EH (cell line): ENCODE measurements at places on chromosomes 1 and 21.
A peak's percentile ranks its signal among the peaks of the same experiment; 100 is the strongest.

DNA sequence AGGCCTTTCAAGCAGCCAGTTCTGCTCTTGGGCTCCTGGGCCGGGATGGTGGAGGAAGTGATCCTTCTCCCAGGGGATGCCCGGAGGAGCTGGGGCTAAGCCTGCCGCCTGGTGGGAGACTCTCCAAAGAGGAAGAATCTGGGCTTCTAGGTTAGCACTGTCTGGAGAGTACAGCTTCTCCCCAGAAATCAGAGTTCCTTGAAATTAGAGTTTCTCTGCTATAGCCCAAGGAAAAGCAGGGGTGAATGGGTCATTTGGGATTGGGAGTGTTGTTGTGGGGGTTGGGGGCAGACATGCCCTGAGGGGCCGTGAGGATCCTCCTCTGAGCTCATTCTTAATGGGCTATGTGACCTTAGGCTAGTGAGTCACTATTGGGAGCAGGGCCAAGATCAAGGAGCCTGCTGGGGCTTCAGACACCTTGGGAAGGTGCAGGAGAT lies 6.5 kb downstream of the LGR6 start:
- no peak for DNase-seq

GRCh38 chr1:233512538-233512937 lies 101.4 kb upstream of the KCNK1 start:
- no peak for DNase-seq

DNA sequence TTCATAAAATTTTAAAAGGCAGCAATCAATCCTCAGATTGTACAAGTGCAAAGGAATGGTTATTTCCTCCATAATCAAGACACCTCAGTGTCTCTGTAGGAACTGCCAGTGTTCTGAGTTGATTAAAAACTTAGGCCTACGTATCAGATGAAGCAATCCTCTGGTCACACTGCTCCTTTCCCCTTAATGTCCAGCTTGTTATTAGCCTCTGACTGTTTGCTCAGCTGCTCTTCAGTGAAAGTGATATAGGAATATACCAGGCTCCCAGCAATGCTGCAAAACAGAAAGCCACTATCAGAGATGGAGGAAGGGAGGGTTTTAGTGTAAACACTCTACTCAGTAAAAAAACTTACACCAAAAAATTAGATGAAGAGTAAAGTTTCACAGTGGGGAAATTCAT lies 49.8 kb downstream of the SLC35D1 start:
- no peak for DNase-seq

DNA sequence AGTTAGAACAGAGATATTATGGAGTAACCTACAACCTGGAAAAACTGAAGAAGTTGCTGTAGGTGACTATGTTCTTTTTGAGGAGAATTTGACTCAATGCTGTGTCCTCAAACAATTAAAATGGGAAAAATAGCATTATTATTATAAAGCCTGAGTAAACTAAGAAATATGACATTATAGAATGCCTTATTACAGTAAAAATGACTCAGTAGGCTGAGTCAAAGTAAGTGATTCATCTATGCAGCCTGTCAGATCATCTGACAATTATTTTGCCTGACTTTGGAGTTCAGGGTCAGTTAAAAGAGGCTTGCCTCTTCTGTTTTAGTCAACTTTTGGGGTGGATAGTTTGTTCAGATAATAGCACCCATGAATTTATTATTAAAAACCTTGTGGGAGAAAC lies 150.8 kb upstream of the PTGFR start:
- DNase-seq, result peak; percentile 92

DNA sequence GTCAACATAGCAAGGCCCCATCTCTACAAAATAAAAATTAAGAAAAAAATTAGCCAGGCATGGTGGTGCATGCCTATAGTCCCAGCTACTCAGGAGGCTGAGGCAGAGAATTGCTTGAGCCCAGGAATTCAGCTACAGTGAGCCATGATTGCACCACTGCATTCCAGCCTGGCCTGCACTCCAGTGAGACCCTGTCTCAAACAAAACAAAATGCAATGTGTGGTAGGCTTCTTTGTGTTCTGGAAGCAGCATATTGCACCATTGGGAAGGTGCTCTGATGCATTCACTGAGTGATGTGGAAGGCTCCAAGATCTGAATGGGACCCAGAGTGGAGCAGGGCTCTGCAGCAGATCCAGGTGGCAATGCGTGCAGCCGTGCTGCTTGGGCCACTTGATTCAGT lies 99.6 kb upstream of the COG2 start:
- no peak for DNase-seq
